ENCODE measurements at places on chromosomes 16 and 17.
A peak's percentile ranks its signal among the peaks of the same experiment; 100 is the strongest.

GRCh38 chr16:14372471-14372870 is 257.6 kb downstream of the PARN start:
- no peak for DNase-seq

- DNase-seq, result peak; percentile 47
Measured at GRCh38 chr16:278863-279366, 1.5 kb upstream of the ARHGDIG start.

- DNase-seq, result peak; percentile 64
Measured at GRCh38 chr17:35312790-35313711, 60.4 kb downstream of the SLFN11 start.

- DNase-seq, result no peak
Measured at GRCh38 chr16:86736502-86736901, 158.2 kb downstream of the FOXL1 start.

- DNase-seq, result no peak
Measured at GRCh38 chr16:13441675-13442074, 478.3 kb upstream of the ERCC4 start.

- DNase-seq, result no peak
Measured at GRCh38 chr17:12745486-12745885, 43.8 kb upstream of the ARHGAP44 start.

DNA sequence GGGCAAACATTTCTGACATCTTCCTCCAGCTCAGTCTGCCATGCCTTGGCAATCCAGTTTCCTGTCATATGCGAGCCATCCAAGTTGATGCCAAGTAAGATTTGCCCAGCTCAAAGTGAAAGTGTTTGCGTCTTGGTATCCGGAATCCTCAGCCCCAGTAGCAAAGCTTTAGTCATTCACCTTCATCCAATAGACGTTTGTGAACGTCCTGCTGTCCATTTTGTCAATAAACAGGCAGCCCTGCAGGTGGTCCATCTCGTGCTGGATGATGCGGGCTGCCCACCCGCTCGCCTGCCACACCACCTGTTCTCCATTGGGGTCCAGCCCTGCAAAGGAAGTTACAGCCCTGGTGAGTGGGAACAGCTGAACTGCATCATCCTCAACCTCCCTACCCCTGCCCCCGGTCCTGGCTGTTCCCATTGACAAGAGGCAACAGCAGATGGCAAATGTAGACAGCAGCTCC is 1.5 kb downstream of the PDF start:
- DNase-seq, result no peak

DNA sequence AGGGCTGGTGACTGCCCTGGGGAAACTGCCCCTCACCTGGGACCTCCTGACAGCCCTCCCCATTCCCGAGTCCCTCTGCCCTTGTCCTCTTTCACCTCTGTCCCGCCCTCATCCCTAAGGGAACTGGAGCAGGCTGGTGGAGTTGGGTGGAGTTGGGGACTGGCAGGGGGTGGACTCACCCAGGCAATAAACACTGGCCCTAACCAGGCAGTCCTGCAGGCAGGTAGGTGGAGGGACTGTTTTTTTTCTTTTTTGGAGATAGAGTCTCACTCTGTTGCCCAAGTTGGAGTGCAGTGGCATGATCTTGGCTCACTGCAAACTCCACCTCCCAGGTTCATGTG is 11.7 kb downstream of the GCGR start:
- DNase-seq, result no peak

GRCh38 chr16:23859713-23860269 is 24.0 kb downstream of the PRKCB start:
- DNase-seq, result peak; percentile 29

GRCh38 chr17:39081851-39082250 is 69.6 kb downstream of the PLXDC1 start:
- DNase-seq, result no peak

DNA sequence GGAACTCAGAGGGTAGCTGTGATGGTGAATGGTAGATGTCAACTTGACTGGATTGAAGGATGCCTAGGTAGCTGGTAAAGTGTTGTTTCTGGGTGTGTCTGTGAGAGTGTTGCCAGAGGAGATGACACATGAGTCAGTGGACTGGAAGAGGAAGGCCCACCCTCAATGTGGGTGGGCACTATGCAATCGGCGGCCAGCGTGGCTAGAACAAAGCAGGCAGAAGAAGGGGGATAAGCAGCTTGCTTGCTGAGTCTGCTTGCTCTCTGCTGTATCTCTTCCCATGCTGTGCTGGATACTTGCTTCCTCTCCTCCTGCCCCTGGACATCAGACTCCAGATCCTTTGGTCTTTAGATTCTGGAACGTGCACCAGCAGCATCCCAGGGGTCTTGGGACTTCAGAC is 128.1 kb downstream of the AIPL1 start:
- DNase-seq, result no peak

DNA sequence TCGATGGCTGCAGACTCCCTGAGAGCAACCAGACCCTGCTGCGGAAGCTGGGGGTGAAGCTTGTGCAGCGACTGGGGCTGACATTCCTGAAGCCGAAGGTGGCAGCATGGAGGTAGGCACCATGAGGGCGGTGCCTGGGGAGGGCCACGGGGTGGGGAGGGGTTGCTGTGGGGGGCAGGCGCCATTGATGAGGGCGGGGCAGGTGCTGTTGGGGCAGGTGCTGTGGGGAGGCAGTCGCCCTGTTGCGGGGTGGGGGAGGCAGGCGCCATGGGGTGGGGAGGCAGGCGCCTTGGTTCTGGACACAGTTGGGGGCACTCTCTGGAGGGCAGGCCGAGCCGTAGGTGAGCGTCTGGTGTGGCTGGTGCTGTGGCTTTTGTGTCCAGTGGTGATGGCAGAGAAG is 38.9 kb downstream of the ZNF750 start:
- DNase-seq, result no peak

GRCh38 chr16:73022534-73022933 is 25.4 kb downstream of the ZFHX3 start:
- DNase-seq, result no peak

DNA sequence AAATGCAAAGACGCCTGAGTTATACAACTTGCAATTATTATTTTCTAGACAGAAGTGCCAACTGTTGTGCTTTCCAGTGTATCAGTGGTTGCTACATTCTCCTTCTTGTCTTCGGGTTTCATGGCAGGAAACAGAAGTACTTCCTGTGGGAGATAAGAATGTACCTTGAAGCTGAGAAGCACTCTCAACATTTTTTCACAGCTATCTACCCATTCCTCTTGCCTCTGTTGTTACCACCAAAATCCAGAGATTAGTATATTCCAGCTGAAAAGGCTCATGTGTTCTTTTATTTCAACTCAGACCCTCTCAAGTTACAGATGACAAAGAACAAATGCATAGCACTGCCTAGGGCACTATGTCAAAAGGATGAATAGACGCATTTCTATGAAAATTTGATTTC is 4.8 kb upstream of the ADAT1 start:
- no peak for DNase-seq

DNA sequence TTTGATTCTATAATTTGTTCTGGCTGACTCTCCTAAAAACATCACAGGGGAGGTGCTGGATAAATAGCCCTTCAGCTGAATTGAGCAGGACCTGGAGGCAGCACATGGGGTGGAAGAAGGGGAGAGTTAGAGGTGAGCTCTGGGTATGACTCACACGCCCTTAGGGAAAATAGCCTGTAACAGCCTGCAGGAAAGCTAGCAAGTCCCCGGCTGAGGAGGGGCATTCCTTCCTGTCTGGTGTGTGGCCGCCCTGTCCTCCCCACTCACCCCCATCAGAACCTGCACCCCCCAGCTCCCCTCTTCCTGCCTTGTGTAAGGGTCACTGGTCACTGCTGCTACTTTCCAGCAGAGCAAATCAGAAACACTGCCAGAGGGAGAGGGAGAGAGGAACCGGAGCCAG is 187.4 kb downstream of the C16orf95 start:
- no peak for DNase-seq

DNA sequence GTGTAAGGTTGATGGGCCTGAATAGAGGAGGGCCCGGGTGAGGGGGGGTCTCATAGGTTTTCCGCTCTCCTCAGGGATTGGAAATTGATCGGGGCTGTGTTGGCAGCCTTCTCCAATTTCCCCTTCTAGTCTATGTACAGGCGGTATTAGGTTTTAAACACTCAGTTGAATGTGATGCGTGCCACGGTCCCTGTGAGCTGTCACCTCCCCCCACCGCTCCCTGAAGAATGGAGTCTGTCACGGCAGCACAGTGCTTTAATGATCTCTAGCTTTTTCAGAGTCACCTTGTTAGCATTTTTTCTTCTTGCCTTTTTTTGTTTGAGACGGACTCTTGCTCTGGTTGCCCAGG is 800 bp downstream of the COX4I1 start:
- DNase-seq, result no peak

GRCh38 chr16:85326794-85327181 is 214.5 kb upstream of the CIBAR2 start:
- peak; percentile 61 for DNase-seq

GRCh38 chr16:56734429-56734828 is 4.5 kb downstream of the NUP93 start:
- no peak for DNase-seq

GRCh38 chr17:9367156-9367555 is 208.5 kb downstream of the STX8 start:
- no peak for DNase-seq

GRCh38 chr16:83792391-83792790 is 15.4 kb upstream of the HSBP1 start:
- DNase-seq, result peak; percentile 29

- no peak for DNase-seq
Measured at GRCh38 chr17:45277992-45278391, 16.1 kb upstream of the SPATA32 start.

- no peak for DNase-seq
Measured at GRCh38 chr17:21129023-21129681, 2.4 kb downstream of the DHRS7B start.

DNA sequence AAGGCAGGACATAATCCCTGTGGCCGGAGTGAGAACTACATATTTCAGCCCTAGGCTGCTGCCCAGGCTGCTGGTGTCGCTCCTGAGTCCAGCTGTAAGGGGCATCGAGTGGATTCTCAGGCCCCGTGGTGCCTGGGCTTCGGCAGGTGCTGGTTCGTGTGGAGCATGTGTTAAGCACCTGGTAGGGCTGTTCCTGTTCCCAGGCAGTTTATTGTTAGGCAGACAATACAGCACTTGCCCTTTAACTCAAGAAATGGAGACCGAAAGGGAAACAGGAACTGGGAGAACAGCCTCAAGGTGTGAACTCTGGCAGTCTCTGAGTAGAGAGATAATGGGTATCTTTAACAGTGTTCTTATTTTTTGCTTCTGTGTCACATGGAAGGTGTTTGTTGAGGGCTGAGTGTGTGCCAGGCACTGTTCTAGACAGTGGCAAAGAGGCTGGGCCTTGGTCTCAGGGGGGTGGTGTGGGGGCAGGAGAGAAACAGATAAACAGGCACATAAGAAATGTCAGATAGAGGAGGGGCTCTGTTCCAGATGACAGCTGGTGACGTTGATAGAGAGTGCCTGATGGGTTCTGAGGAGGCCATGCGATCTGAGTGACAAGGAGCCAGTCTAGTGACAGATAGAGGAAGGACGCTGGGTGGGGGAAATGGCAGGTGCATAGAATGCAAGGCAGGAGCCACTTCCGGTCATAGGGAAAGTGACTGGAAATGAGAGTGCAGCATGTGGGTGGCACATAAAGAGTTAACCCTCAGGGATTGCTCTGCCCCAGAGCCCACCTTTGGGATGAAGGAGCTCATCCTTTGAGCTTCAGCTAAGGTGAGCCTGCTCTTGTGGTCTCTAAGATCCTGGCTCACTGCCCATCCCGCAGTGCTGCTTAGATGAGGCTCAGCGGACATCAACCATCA is 33.8 kb downstream of the EPN2 start:
- DNase-seq, result no peak

DNA sequence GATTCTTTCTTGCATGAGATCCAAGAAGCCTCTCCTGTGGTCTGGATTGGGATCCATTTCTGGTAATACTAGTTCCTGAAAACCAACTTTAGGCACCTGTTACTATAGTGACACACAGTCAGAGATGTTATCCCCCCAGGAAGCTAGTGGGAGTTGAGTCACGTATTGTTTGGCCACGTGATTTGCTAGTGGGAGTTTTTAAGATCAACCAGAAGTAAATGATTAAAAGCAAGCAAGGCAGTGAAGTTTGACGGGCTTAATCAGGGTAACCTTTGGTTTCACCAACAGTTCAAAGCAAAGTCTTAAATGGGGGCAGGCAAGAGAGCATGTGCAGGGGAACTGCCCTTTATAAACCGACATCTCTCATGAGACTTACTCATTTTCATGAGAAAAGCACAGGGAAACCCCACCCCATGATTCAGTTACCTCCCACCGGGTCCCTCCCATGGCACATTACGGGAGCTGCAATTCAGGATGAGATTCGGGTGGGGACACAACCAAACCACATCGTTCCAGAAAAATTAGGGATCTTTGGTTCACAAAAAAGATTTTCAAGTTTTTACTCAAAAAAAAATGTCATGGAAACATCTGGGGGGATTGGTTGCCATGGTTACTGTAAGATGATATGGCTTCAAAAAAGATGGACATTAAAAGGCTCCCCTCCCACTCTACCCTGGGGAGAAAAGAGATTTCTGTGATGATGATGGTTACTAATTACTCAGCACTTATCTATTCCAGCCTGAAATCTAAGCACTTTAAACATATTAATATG is 483.1 kb upstream of the ERCC4 start:
- no peak for DNase-seq

- no peak for DNase-seq
Measured at GRCh38 chr17:68909066-68909465, 46.1 kb downstream of the ABCA8 start.

DNA sequence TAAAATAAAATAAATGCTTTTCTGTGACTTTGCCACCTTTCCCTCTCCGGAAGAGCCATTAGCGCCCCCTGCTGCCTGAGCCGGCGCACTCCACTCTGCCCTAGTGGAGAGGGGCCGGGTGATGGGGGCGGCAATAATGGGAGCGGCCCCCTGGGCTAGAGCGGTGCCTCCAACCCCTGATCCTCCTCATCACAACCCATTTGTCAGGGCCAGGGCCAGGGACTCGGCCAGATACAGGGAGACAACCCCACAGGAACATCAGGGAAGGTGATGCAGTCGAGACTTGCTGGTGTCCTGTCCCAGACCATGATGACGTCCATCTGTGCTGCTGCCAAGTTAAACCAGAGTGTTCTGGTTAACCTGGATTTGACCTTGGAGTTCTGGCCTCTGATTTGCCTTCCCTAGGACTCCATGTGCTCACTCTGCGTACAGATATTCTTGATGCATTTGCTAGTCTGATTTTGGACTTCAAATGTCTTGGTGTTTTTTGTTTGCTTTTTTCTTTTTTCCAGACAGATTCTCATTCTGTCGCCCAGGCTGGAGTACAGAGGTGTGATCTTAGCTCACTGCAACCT is 46.1 kb upstream of the BPTF start:
- DNase-seq, result peak; percentile 57

DNA sequence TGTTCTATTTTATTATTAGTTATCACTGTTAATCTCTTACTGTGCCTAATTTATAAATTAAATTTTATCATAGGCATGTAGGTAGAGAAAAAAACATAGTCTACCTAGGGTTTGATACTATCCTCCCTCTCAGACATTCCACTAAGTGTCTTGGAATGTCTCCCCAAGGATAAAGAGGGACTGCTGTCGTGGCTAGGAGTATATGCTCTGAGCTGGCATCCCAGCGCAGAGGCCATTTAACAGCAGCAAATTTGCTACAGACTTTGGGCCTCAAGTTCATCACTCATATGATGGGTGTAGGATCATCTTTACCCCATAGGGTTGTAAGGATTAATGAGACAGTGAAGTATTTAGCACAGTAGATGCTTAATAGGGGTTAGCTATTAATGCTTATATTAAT is 56.7 kb downstream of the ZFHX3 start:
- no peak for DNase-seq

All from germinal center (tissue), 1 donor.